ENCODE measurements at places on chromosomes 12 and 14.

DNA sequence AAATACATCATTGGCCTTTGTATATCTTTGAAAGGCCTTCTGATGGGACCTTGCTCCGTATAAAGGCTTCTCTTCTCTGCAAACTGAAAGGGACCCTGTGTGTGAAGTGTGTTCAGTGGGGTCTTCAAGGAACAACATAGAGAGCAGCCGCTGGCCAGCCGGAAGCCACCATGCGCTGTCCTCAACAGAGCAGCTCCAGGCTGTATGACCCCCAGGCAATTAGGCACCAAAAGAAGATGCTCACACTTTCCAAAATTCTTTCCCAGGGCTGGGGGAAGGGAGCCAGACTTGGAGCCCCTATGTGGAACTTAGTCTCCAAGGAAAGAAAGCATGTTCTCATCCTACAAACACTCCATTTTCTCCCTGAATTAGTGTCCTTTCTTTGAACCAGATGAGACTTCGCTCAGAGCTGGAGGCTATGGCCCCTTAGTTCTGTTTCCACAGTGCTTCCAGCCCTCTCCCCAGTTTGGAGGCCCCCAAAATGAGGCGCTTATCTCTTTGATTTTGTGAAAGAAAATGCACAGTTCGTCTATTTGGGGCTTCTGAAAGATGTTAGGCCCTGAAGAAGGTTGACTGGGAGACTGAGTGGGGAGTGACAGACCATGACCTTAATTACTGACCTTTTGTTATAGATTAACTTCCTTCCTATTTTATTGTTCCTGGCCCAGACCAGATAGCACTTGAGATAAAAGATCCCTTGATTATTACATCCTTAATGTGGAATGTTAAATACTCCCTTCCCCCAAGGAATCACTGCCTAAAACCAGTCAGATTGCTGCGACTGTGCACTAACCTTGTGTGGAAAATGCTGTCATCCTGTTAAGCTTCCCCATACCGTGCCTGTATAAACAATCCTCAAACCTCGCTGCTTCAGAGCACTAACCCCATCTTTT, 128.3 kb upstream of the FGD4 start:
- no peak for DNase-seq

DNA sequence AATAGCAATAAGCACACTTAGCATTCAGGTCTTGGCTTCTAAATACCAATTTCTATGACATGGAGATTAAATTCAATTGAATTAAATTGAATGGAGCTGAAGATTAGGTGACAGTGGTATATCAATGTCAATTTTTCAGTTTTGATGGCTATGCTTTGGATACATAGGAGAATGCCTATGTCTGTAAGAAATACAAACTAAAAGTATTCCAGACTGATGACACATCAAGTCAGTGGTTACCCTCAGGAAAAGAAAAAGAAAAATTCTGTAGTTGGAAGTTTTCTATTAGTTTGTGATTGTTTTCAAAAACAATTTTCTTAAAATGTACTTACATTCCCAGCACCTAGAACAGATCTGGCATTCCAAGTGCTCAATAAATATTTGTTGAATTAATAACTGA, 4.9 kb upstream of the DCAF4 start:
- DNase-seq, result no peak

DNA sequence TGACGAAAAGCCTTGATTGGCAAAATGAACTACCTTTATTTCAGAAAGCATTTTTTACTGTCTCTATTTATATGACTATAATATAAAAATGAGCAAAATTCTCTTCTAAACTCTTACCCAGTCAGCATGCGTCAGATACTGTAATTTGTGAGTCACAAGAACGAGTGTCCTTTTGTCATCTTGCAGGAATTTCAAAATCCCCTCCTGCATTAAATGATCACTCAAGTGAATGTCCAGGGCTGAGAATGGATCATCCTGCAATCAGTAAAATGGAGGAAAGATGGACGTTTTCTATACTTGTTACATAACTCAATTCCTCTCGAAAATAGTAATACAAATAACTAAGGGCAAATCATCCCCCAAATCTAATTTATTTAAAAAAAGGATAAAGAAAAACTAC, 77.7 kb upstream of the KCNJ8 start:
- no peak for DNase-seq

GRCh38 chr12:10310926-10311720, 3.5 kb downstream of the KLRD1 start:
- DNase-seq, result no peak

GRCh38 chr12:54603173-54603814, 14.8 kb upstream of the PPP1R1A start:
- DNase-seq, result peak; percentile 43

- no peak for DNase-seq
Measured at GRCh38 chr14:23545740-23546365, 5.7 kb downstream of the ZFHX2 start.

DNA sequence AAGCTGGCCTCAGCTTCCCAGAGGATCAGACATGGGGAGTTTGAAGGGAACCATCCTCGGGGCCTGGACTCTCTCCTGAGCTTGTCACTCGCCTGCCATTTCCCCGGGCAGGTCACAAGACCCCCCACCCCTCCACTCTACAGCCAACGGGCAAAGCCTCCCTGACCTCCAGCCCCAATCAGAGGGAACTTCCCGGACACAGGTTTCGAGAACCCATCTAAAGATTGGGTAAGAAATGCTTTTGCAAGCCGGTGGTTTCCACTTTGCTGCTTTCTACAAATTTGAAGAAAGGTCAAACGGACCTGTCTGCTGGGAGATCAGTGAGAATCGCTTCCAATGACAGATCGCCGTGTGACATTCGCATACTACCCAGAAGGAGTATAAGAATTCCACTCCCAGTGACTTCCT, 89.6 kb downstream of the SCARB1 start:
- no peak for DNase-seq

- DNase-seq, result no peak
Measured at GRCh38 chr14:96501217-96501739, 904 bp upstream of the PAPOLA start.

GRCh38 chr14:67276131-67276530, 34.9 kb downstream of the PALS1 start:
- DNase-seq, result no peak

- no peak for DNase-seq
Measured at GRCh38 chr12:49923880-49924556, 20.3 kb upstream of the FAIM2 start.

DNA sequence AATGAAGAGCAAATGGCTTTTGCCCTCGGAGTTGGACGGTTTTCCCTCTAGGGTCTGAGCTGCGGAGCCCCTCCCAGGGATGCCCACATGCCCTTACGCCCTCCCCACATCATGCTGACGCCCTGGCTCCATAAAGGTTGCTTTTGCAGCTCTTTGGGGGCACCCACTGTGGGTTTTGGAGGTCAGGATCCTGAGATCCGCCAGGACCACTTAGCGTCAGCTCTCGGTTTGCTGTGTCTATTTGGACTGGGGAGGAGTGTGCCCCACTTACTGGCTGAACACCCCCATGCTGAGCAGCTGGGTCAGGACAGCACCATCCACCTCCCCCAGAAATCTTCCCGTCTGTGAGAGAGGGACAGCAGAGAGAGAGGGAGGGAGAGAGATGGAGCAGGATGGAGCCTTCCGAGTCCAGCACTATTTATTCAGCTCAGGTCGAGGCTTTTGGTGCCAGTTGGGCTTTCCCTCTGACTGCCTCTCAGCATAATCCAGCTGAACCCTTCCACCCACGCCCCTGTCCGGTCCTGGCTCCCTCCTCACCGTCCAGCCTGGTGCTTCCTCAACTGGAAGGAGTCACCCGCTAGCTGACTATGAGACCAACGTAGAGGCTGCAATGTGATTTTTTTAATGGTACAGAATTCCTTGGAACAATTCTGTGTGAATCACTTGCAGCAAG, 18.9 kb upstream of the LRTM2 start:
- no peak for DNase-seq

DNA sequence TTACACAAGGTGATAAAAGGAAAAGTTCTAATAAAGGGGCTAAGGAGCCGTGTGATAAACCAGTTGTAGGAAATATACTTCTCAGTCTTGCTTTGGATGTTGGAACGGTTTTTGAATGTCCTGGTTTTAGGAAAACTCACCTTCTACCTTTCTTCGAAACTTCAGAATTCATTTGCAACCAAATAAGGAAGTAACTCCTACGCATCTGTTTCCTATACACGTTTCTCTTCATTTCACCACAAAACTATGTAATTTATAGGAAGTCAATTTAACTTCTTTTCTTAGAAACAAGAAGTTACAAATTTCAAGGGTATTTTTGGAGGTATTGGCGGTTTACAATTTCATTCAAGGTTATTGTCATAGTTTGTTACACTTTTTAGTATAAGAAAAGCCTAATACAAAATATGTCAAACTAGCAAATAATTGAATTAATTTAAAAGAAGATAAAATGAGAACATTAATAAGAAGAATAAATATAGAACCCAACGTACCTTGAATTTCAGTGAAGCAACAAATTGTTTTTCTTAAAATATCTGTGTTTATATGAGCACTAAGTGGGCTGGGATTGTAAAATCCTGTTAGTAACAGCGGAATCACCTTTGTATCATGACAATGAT, 33.2 kb upstream of the CD69 start:
- DNase-seq, result no peak

DNA sequence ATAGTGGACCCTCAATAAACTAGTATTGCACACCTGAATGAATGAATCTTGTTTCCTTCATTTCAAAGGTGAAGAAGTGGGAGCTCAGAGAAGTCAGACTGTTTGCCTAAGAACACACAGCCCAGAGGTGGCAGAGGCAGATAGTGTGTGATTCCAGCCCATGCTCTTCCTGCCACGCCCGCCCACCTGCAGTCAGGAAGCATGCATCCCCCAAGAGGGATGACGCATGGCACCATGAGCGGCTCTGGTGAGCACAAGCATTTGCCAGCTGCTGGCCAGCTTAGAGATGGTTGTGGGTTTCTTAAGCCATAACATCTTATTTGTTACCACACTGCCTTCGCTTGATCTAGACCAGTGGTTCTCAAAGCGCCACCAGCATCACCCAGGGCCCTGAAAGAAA, 133.8 kb downstream of the RIMBP2 start:
- DNase-seq, result no peak

- no peak for DNase-seq
Measured at GRCh38 chr14:84874436-84874835, 655.5 kb upstream of the FLRT2 start.

DNA sequence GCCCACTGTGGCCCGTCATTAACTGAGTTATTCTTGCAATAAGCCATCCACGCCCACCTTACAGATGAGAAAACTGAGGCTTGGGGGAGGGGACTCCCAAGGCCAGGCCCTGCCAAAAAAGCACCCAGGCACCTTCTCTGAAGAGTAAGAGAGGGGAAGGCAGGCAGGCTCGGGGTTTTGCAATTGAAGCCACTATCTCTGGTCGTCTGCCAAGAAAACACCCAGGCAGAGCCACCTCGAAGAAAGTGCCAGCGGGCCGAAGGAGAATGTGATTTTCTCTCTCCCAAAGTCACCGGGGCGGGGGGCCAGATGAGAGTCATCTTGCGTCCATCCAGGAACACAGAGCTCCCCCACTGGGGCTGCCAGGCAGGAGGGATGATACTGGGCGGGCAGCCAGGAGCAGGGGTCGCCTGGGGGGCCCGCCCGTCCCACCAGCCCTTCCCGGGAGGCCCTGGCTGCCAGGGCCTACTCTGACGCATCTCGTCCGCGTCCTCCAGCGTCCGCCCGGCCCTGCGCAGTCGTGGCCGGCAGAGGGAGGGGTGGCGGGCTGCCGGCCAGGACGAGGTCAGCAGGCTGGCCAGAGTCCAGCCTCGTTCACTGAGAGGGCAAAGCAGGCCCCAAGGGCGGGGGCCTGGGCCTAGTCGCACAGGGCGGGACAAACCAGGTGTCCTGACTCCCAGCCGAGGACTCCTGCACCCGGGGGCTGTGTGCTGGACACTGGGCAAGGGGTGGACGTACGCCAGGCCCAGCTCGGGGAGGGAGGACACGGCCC, 74.3 kb downstream of the RFLNA start:
- no peak for DNase-seq

DNA sequence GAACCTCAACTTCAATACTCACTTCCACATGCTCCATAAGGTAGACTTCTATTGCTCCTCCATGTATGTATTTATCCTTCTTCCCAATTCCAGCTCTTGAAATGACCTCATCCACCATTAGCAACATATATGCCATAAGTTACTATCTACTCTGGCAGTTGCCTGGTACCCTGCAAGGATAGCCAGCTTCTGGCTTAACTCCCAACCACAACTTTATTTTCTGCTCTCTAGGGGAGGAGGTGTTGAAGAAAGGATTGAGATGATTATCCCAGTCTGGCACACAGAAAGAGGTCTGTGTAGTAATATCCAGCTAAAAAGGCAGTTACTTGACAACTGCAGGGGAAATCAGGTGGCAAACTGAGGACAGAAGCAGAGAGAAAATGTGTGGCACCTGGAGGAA, 71.5 kb upstream of the MDM1 start:
- DNase-seq, result no peak

DNA sequence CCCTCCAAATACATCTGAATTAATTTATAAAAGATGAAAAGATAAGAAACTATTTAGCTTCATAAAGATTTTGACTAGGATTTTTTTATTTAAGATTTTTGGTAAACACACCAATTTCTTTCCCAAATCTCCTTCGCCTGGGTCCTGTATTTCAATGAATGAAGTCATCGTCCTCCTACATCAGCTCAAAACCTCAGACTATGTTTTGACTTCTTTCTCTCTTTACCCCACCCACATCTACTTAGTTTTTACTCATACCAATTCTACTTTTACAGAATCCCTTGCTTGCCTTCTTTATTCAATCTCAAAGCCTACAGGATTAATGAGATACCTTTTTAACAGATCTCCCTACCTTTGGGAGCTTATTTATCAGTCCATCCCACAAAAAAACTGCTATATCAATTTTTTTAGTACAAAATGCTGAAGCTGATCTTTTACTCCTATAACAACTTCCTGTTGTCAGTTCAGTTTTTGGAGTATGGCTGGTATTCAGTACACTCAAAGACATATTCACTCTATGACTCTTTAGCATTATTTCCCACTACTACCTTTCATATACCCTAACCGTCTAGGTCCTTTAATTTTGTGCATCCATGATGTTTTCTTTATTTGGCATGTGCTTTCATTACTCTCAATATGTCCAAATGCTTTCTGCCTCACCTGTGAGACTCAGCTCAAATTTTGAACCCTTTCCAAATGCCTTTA, 18.7 kb upstream of the CCDC91 start:
- DNase-seq, result no peak
